ENCODE measurements at places on chromosomes 1 and 21.

GRCh38 chr1:50917138-50918137 lies 42.6 kb downstream of the FAF1 start:
- no peak for DNase-seq

GRCh38 chr1:55315552-55315951 lies 100.4 kb upstream of the USP24 start:
- DNase-seq: no peak

- DNase-seq: no peak
Measured at GRCh38 chr1:11058026-11058425, 1.8 kb downstream of the SRM start.

DNA sequence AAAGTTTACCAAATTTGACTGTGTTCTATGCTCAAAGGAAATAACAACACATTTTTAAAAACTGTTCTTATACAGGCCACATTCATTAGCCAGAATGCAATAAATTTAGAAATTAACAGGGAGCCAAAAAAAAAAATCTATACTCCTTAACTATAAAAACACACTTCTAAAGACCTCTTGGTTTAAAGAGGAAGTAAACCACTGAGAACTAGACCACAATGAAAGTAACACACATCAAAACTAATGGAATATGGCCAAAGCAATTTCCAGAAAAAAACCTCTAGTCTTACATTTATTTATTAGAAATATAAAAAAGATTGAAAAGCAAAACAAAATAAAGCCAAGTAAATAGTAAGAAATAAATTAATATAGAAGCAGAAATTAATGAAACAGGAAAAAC lies 48.9 kb upstream of the GADD45A start:
- no peak for DNase-seq

- DNase-seq: peak; percentile 72
Measured at GRCh38 chr1:25030674-25031589, 100.9 kb upstream of the RUNX3 start.

DNA sequence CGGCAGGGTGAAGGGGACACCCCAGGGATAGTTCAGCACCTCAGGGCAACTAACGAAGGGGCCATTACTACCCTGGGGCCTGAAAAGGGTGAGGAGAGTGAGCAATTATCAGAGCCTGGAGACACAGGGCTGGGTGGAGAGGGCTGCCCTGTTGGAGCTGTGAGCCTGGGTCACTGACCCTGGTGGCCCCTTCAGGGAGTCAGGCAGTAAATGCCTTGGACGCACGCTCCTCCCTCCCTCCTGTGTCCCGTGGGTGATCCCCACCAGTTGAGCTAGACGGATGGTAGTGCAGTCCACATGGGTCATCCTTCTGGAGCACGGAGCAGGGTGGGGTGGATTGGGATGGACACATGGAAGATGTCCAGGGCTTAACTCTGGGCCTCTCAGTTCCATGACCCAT lies 305.3 kb downstream of the PTPRU start:
- no peak for DNase-seq
